Stomach (tissue), 19 donors: ENCODE measurements at places on chromosomes 16 and 17. TPM values are rescaled to one million over a fixed set of nuclear protein-coding genes. Genes with fewer than 3 reads are reported as not detected.
A peak's percentile ranks its signal among the peaks of the same experiment; 100 is the strongest.

CPHXL2 gene
- total RNA-seq = not detected

TRIM47 gene
- total RNA-seq = 40.4 TPM

NKD1 gene
- 6.4 TPM for total RNA-seq

CTRB2 gene
- not detected for total RNA-seq

CACNG1 gene
- not detected for total RNA-seq

HSD17B2 gene
- 23.2 TPM for total RNA-seq

MMP28 gene
- total RNA-seq = 18.7 TPM

RFNG gene
- total RNA-seq = 20.3 TPM

BLTP2 gene
- total RNA-seq = 114 TPM

MLLT6 gene
- total RNA-seq = 81.7 TPM

CHD9NB gene
- 8.2 TPM for total RNA-seq

GRCh38 chr17:28944862-28945741, 6.2 kb downstream of the PHF12 start:
- H3K4me3 ChIP-seq = no peak overlapping the region
- H3K27me3 ChIP-seq = no peaks in the 10 kb centered on the region
- no peak for DNase-seq

DNA sequence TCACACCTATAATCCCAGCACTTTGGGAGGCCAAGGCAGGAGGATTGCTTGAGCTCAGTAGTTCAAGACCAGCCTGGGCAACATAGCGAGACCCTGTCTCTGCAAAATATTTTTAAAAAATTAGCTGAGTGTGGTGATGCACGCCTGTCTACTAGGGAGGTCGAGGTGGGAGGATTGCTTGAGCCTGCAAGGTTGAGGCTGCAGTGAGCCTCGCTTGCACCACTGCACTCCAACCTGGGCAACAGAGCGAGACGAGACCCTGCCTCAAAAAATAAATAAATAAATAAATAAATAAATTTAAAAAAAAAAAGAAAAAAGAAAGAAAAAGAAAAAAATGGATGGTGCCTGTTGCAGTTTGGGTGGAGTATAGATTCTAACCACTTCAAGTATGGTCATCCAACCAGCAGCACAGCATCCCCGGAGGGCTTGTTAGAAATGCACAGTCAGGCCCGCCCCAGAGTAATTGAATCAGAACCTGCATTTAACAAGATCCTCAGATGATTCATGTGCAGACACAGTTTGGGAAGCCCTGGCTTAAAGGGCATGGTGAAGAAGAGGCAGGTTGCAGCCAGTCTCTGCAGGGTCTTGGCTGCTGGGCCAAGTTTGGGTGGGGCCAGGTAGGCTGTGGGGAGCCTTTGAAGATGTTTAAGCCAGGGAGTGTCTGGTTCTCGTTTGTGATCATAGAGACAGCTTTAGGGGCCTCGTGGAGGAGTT, 40.8 kb downstream of the MRC2 start:
- H3K4me1 ChIP-seq = no peaks in the 10 kb centered on the region
- H3K27me3 ChIP-seq = peaks cover 4% of the 10 kb centered on the region
- no peak for DNase-seq
- peaks cover 19% of the 10 kb centered on the region for H3K36me3 ChIP-seq
- no peak overlapping the region for H3K4me3 ChIP-seq
- H3K27ac ChIP-seq = no peak overlapping the region

DNA sequence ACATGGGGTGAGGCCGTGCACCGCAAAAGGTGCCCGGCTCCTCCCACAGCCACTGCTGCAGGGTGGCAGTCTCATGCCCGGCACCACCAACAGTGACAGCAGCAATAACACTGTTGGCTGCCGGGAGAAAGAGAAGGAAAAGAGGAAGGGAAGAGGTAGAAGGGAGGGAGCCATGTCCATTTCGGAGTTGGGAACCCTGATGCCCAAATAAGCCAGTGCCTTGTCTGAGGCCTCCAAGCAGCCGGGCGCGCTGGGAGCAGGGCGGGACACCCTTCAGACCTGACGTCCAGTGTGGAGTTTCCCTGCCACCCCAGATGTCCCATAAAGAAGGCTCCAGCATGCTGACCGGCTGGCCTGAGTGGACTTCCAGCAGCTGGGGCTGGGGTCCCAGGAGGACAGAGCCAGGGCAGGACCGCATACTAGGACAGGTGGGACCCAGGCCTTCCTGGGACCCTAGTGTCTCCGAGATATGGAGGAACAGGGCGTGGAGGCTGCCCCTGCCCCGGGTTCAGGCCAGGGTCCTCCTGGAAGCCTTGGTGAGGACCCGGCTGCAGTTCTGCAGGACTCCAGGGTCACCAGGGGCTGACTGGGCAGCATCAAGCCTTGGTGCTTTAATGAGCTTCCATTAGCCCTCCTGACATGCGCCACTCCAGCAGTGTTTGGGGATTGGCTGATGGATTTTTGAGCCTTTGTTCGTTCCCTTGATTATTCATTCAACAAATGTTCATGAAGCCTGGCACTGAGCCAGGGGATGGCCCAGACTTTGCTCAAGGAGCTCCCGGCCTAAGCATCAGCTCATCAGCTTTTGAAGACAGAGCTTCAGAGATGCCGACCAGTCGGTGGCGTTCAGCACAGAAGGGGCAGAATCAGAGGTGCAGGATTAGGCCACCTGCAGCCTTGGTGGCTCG, 223.6 kb upstream of the CIBAR2 start:
- H3K27ac ChIP-seq = peak overlapping the region; percentile 88
- no peaks in the 10 kb centered on the region for H3K27me3 ChIP-seq
- no peak overlapping the region for H3K4me3 ChIP-seq
- H3K4me1 ChIP-seq = peaks cover 27% of the 10 kb centered on the region

- DNase-seq = no peak
- peak overlapping the region; percentile 82 for H3K4me3 ChIP-seq
- H3K27ac ChIP-seq = peak overlapping the region; percentile 98
- peaks cover 79% of the 10 kb centered on the region for H3K4me1 ChIP-seq
Observed at GRCh38 chr17:28725660-28726225, 290 bp downstream of the TLCD1 start.

DNA sequence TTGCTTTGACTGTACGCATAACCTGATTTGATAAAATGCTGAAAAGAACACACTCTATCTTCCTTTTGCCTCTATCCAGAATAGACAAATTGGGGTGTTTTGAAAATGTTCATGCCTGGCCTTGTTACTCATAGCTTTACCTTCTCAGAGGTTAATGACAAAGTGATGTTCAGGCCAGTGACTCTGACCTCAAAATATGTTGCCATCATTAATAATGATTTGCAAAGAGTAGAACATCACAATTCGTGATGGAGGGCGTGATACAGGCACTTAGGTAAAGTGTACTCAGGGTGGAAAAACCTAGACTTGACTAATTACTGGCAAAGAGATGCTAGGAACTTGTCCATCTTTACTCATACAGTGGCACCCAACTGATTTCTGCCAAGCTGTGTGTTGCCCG, 656.6 kb upstream of the SOX9 start:
- no peaks in the 10 kb centered on the region for H3K36me3 ChIP-seq
- no peak for DNase-seq
- no peaks in the 10 kb centered on the region for H3K27me3 ChIP-seq

GRCh38 chr16:3480901-3481695, 14.2 kb downstream of the C16orf90 start:
- DNase-seq = no peak
- no peak overlapping the region for H3K27ac ChIP-seq
- H3K4me3 ChIP-seq = no peak overlapping the region
- H3K4me1 ChIP-seq = peaks cover 2% of the 10 kb centered on the region
- H3K36me3 ChIP-seq = peaks cover 92% of the 10 kb centered on the region

- no peak for DNase-seq
- peak overlapping the region; percentile 3 for H3K27ac ChIP-seq
- H3K4me3 ChIP-seq = no peak overlapping the region
- no peaks in the 10 kb centered on the region for H3K36me3 ChIP-seq
Observed at GRCh38 chr16:51880776-51881175, 666.2 kb downstream of the TOX3 start.

GRCh38 chr16:9225527-9226316, 134.3 kb downstream of the HAPSTR1 start:
- no peaks in the 10 kb centered on the region for H3K36me3 ChIP-seq
- DNase-seq = no peak
- H3K27ac ChIP-seq = no peak overlapping the region
- H3K27me3 ChIP-seq = peaks cover 6% of the 10 kb centered on the region
- no peaks in the 10 kb centered on the region for H3K4me1 ChIP-seq

DNA sequence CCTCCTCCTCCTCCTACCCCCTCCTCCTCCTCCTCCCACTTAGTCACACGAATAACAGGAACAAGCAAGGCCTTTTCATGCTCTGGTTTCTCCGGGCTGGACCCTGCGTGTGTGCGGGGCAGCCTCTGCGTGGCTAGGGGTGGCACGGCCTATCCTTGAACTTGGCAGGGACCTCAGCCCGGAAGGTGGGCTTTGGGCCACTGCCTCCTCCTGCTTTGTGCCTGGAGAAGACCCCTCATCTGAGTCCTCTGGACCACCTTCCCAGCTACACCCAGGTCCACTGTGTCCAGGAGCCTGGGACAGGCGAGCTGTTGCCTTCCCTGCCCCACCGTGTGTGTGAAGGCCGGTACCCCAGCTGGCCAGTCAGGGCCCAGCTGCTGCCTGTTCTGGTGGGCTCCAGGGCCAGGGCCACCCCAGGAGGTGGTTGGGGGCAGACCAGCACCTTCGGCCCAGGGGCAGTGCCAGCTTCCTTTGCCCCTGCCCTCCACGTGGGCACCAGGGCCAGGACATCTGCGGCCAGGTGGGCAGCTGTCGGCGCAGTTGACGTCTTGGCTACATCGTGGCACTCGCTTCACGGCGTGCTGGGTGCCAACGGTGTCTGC, 35.4 kb downstream of the GINS2 start:
- peak overlapping the region; percentile 65 for H3K27ac ChIP-seq
- no peak overlapping the region for H3K4me3 ChIP-seq
- H3K36me3 ChIP-seq = peaks cover 71% of the 10 kb centered on the region
- no peaks in the 10 kb centered on the region for H3K27me3 ChIP-seq
- no peak for DNase-seq

DNA sequence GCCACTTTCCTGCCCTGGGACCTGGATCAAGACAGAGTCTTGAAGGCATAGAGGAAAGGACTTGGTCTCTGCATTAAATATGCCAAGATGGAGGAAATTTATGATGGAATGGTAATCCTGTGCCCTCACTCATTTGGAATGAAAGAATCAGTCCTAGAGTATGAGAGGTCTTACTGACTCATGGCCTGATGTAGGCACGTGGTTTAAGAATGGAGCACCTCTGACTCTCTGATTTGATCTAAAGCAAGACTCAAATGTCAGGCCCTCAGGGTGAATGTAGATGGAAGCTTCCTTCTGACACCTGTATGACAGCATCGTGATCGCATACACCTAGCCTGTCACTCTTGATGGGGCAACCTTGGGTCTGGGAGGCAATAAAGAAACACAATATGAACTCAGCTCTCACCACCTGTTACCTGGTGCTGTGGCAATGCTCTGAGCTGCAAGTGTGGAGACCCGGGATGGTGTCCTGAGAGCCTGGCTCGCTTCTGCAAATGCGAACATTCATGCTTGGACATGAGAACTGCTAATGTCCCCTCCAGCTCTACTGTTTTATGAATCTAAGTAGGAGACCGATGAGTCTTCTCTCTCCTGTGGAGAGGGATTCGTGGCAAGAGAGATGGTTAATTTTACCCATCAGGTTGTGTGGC, 229.9 kb downstream of the ABCC12 start:
- no peak overlapping the region for H3K4me3 ChIP-seq
- H3K36me3 ChIP-seq = no peaks in the 10 kb centered on the region
- H3K27ac ChIP-seq = no peak overlapping the region
- H3K4me1 ChIP-seq = no peaks in the 10 kb centered on the region
- DNase-seq = no peak

DNA sequence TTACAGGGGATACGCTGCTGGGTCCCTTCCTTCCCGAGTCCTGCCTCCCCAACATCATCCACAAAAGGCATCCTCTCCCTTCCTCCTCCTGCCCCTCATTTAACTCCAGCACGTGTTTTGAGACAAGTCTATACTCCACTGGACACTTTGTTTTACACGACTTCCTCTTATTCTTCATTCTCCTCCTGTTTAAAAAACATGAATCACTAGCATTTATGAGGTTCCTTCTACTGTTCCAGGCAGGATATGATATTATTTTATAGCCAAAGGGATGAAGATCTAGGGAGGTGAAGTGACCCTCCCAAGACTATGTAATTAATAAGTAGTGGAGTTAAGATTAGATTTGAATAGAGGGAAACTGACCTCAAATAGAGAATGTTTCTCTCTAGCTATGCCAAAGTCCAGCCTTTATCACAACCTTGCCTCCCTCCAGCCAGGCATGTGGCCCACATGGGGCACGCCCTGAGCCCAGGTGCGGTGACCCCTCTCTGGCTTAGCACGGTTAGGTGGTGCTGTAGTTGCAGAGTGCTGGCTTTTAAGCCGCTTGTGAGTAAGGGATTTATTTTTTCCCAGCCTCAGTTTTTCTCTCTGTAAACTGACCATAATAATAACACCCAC, 1.3 kb upstream of the HSD17B2 start:
- H3K4me1 ChIP-seq = peaks cover 30% of the 10 kb centered on the region
- H3K4me3 ChIP-seq = no peak overlapping the region
- no peaks in the 10 kb centered on the region for H3K36me3 ChIP-seq
- H3K27me3 ChIP-seq = no peaks in the 10 kb centered on the region
- H3K27ac ChIP-seq = peak overlapping the region; percentile 45

- H3K4me3 ChIP-seq = peak overlapping the region; percentile 38
- DNase-seq = peak; percentile 46
- H3K27ac ChIP-seq = no peak overlapping the region
- peaks cover 55% of the 10 kb centered on the region for H3K4me1 ChIP-seq
- H3K36me3 ChIP-seq = no peaks in the 10 kb centered on the region
Observed at GRCh38 chr17:68196394-68197090, 51.3 kb upstream of the AMZ2 start.

GRCh38 chr17:2023692-2024571, 1.2 kb downstream of the RTN4RL1 start:
- H3K27ac ChIP-seq = no peak overlapping the region
- DNase-seq = peak; percentile 88
- peaks cover 80% of the 10 kb centered on the region for H3K27me3 ChIP-seq
- peak overlapping the region; percentile 61 for H3K4me3 ChIP-seq
- peaks cover 36% of the 10 kb centered on the region for H3K4me1 ChIP-seq
- no peaks in the 10 kb centered on the region for H3K36me3 ChIP-seq

GRCh38 chr17:79930062-79930876, 91.0 kb upstream of the CBX4 start:
- H3K4me3 ChIP-seq = peak overlapping the region; percentile 32
- peaks cover 44% of the 10 kb centered on the region for H3K27me3 ChIP-seq
- no peak for DNase-seq
- no peaks in the 10 kb centered on the region for H3K36me3 ChIP-seq
- H3K27ac ChIP-seq = no peak overlapping the region

DNA sequence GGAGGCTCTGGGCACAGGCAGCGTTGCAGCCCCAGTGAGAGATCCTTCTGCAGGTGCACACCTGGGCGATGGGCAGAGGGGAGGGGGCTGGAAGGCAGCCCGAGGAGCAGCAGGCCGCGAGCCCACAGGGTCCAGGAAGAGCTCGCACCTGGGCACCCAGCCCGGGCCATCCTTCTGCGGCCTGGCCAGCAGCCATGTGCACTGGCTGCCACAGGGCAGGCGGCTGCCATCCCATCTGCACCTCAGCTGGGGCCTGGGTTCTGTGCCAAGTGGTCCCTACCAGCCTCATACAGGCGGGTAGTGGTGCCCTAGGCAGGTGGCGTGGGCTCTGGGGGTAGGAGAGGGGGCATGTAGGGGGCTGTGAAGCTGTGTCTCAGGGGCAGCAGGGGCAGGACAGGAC, 197.2 kb downstream of the RBFOX3 start:
- no peak overlapping the region for H3K4me3 ChIP-seq
- no peaks in the 10 kb centered on the region for H3K27me3 ChIP-seq
- H3K36me3 ChIP-seq = no peaks in the 10 kb centered on the region
- H3K27ac ChIP-seq = no peak overlapping the region

GRCh38 chr16:49466529-49466831, 92.9 kb downstream of the C16orf78 start:
- H3K4me3 ChIP-seq = no peak overlapping the region
- peak; percentile 5 for DNase-seq
- no peaks in the 10 kb centered on the region for H3K4me1 ChIP-seq
- no peak overlapping the region for H3K27ac ChIP-seq
